NCI-H345 (cell line): ENCODE measurements at places on chromosomes 7 and 10.

DNA sequence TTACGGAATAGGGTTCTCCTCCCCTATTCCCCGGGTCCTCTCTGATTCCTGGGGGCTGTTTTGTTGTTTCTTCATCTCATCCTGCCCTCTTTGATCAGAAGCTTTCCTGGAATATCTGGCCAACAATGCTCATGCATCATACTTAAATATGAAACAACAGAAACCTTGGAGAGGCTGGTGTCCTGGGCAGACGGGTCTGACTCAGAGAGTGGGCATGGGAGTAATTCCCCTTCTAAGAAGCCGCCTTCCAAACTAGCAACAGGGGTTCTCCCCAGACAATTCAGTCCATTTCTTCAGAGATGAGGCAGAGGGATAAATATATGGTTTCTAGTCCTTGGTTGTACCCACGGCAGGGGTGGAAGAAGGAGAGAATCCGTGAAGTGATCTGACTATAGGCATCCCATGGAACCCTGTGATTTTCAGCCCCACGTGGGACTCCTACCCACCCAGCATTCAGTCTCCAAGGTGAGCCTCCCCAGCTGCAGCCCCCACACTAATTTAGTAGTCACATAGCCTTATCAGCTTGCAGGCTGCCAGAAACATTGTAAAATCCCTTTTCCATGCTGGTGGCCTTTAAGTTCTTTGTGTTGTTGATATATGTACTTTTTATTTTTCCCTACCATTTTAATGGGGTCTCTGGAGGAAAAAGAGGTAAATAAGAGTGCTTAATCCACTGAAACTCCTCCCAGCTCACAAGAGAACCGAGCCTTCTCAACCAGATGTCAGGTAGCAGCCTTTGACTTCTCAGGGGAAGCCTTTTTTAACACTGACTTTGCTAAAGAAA is 119.2 kb downstream of the SFMBT2 start:
- DNase-seq = no peak

GRCh38 chr7:135257-135653 is 57.1 kb upstream of the FAM20C start:
- DNase-seq = no peak

- peak; percentile 69 for DNase-seq
These were observed 39.5 kb downstream of the DIP2C start for GRCh38 chr10:649798-650440.

GRCh38 chr7:37462138-37462537 is 13.5 kb upstream of the ELMO1 start:
- DNase-seq = no peak

- peak; percentile 44 for DNase-seq
These were observed 26.2 kb downstream of the CCDC3 start for GRCh38 chr10:12975266-12975665.

DNA sequence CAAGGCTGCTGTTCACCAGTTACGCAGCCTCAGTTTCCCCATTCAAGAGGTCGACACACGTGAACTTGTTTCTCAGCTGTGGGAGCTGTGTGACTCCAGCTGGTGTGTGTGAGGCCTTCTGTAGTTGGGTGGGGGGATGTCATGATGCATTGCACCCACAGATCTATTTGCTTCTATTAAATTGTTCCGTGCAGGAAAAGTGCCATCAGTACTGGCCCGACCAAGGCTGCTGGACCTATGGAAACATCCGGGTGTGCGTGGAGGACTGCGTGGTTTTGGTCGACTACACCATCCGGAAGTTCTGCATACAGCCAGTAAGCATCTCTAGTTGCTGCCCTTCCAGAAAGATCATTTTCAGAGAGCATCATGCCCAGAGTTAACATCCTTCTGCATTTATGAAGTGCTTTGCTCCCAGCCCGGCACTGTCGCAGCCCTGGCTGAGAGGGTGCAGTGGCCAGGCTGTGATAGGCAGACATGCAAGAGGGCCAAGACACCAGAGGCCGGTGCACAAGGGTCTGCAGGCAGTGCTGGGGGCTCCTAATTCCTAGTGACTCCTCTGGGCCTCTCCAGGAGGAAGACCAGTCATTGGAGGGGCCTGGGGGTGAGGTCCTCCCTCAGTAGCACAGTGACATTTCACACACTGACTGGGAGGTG is 60.2 kb downstream of the MKI67 start:
- no peak for DNase-seq

- no peak for DNase-seq
These were observed 31.9 kb downstream of the NEUROD6 start for GRCh38 chr7:31308652-31309051.

DNA sequence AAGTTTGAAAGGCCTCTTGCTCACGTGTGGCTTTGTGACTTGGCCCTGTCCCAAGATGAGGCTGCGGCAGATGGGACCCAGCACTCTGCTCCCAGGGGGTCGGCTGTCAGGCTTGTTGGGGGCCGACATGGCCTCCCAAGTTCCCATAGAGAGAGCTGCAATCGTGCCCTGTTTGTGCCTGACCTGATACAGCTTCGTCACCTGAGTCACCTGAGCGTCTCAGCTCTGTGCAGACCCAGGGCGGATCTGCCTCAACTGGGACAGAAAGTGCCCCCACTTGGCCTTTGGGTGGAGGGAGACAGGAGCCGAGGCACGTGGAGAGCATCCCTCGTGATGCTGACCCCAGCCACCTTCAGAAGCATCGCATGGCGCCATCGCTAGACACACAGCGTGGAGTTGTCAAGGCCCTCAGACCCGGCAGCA is 21.7 kb downstream of the PAPOLB start:
- no peak for DNase-seq

GRCh38 chr7:155124706-155125105 is 54.6 kb downstream of the HTR5A start:
- no peak for DNase-seq

DNA sequence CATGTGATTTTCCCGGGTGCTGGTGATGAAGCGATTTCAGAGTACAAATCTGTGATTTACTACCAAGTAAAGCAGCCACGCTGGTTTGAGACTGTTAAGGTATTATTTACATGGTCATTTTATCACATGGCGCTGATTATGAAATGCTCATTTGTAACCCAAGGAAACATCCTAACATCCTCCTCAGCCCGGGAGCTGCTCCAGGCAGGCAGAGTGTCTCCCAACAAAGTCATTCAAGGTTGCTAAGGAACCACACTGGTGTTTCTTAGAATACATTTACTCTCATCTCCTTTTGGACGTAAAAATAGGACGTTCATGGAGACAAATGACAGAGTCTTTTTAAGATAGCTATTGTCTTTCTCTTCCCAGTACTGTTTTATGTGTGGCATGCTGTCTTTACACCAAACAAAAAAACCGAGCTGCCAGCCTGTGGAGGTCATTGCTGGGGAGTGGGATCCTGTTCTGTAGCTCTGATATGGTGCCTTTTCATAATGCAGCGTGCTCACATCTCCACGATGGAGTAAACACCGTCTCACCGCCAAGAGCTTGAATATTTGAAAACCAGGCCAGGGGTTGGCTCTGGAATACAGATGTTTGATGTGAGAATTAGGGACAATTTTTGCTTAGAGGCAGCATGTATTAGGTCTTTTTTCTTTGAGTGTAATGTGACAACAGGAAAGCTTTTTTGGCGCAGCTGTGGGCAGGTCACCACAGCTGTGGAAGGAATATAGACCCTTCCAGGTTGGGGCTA is 119.6 kb downstream of the DOCK1 start:
- no peak for DNase-seq

- no peak for DNase-seq
These were observed 102.5 kb downstream of the ACTR3B start for GRCh38 chr7:152862006-152862405.

DNA sequence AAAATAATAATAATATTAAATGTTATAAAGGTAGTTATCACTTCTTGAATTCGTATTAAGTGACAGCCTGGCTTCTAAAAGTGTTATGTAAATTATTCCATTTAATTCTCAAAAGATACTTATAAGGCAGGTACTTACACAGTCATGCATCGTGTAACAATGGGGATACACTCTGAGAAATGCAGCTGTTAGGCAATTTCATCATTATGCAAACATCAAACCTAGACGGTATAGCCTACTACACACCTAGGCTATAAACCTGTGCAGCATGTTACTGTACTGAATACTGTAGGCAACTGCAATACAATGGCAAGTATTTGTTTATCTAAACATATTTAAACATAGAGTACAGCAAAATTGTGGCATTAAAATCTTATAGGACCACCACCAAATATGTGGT is 1.5 kb downstream of the IFIT1 start:
- peak; percentile 32 for DNase-seq

GRCh38 chr10:132918264-132918616 is 24.1 kb downstream of the CFAP46 start:
- DNase-seq = no peak

GRCh38 chr10:51137756-51138529 is 63.7 kb downstream of the PRKG1 start:
- no peak for DNase-seq

DNA sequence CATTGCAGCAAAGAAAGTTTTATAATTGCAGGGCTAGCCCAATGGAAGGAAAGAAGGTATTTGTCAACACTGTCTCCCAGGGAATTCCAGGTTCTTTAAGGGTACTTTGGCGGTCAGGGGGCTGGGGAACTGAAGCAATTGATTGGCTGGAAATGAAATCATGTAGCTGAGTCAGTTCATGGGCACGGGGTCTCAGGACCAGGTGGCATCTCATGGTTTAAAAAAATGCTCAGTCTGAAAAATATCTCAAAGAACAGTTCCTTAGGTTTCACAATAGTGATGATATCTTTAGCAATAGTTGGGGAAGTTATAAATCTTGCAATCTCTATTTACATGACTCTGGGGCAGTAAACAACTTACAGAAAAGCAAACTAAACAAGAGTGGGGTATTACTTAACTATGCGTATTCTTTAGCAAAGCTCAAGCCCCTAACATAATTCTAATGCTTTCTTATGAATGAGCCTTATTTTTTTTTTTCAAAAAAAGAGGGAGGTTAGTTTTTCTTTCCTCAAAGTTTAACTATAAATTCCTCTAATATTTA is 376.9 kb upstream of the NRG3 start:
- DNase-seq = no peak
